ENCODE measurements at places on chromosomes 7 and 10. TPM values are rescaled to one million over a fixed set of nuclear protein-coding genes. Genes with fewer than 3 reads are reported as not detected.

GRCh38 chr7:129108581-129108980 is 35.9 kb upstream of the TSPAN33 start:
- no peak for DNase-seq

DNA sequence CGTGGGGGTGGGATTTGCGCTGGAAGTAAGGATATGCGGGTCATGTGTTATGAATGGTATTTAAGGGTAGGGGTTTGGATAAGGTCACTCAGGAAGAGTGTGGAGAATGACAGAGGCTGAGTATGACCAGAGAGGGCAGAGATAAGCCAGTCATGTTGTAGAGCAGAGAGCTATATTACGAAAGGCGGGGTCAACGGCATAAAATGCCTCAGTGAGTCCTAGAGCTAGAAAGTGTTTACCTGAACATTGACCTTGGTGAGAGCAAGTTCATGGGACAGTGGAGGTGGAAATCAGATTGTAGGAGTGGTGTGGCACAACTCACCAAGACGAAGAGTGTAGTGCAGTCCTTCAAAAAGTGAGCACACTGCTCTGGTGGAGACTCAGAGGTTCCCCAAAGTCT is 13.8 kb downstream of the LMOD2 start:
- DNase-seq, result no peak

- DNase-seq, result no peak
These were observed 107.7 kb upstream of the GDF10 start for GRCh38 chr10:47192273-47192672.

- no peak for DNase-seq
These were observed 35.6 kb downstream of the VPS41 start for GRCh38 chr7:38873433-38873832.

NUTM2E gene
- not detected for total RNA-seq

GRCh38 chr7:106606120-106606519 is 54.8 kb downstream of the CCDC71L start:
- no peak for DNase-seq

DNA sequence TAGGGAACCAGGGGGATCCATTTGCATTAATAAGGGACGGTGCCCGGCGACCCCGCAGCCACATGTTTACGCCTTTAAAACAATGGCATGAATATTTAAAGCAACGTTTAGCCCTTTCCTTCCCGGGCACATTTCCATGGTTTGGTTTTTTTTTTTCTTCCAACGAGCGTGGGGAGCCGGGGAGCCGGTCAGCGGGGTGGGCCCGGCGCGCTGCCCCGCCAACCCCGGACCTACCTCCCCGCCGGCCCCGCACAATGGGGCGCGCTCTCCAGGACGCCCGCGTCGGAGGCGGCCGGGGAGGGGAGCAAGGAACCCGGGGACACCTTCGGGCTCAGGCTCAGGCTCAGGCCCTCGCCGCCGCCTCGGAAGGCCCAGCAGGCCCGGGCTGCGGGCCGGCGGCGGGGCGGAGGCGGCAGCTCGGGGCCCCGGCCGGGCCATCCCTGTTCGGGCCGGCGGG is 1.0 kb downstream of the SEPHS1 start:
- no peak for DNase-seq

GRCh38 chr7:137606061-137606674 is 240.6 kb downstream of the DGKI start:
- DNase-seq, result no peak

- DNase-seq, result no peak
These were observed 130.9 kb downstream of the CACNA2D1 start for GRCh38 chr7:82312646-82313045.

All from gastrocnemius medialis (tissue), 4 donors.